Glomerular endothelial cell (primary cell): ENCODE measurements at places on chromosomes 11 and 22. TPM values are rescaled to one million over a fixed set of nuclear protein-coding genes. Genes with fewer than 3 reads are reported as not detected.

DNA sequence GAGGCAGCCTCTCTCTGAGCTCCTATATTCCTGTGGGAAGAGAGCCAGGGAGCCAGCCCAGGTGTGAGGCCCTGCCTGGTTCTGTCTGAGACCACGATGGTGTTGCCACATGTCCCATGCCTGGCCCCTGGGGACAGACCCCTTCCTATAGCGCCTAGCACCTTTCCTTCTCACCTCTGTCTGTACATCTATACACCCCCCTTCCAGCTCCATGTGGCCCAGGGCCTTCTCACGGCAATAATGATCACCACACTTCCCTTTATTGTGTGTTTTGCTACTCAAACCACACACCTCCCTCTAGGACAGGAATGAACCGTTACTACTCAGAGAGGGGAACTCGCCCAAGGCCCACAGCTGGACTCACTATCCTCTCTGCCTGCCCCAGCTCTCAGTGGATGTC, 12.8 kb downstream of the CD82 start:
- no peak for DNase-seq

DNA sequence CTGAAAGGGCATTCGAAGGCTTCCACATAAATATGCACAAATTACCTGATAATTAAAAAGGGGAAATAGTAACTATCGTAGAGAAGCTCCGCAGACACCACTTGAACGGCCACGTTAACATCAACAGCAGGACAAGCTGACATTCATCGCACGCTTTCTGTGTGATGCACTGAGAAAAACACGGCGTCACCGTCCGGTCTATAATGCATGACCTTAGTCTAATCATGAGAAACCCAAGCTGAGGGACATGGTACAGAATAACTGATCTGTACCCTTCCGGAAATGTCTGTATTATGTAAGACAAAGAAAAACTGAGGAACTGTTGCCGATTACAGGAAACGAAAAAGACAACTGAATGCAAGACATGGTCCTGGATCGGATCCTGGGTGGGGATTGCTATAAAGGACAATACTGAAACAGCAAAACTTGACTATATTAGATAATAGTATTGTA, 678 bp upstream of the RANGAP1 start:
- no peak for DNase-seq

DNA sequence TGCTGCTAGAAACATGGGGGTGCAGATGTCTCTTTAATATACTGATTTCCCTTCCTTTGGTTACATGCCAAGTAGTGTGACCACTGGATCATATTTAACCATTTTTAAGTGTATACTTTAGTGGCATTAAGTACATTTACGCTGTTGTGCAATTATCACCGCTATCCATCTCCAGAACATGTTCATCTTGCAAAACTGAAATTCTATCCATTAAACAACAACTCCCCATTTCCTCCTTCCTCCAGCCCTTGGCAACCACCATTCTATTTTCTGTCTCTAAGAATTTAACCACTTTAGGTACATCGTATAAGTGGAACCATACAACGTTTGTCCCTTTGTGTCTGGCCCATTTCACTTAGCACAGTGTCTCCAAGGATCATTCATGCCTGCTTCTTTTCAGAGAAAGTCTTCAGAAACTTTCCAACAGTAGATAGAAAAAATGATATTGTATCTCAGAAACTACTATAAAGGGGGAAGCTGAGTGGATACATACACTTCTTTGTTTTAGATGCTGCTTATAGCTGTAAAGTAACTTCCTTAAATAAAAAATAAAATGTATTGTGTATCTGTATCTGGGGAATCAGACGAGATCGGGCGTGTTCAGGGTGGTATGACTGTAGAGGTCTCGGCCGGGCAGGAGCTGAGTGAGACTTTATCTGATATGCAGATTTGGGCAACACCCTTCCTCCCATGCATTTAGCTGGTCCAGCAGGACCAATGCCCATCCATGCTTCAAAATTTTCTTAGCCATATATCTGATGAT, 44.6 kb upstream of the ZBED5 start:
- no peak for DNase-seq

DNA sequence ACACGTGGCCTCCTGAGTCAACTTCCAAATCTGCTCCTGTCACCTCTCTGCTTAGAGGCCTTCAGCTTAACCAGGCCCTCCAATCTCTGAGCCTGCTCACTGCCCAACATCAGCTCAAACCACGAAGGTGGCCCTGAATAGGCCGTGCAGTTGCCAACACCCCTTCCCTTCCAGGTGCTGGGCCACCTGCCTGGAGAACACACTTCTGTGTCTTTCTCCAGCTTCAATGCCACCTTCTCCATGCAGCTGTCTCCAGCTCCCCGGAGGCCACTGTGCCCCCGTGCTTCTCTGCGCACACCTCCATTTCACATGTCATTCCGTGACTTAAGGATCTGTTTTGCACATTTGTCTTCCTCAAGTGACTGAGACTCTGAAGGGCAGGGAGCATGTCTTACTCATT, 5.3 kb downstream of the RELA start:
- no peak for DNase-seq

DNA sequence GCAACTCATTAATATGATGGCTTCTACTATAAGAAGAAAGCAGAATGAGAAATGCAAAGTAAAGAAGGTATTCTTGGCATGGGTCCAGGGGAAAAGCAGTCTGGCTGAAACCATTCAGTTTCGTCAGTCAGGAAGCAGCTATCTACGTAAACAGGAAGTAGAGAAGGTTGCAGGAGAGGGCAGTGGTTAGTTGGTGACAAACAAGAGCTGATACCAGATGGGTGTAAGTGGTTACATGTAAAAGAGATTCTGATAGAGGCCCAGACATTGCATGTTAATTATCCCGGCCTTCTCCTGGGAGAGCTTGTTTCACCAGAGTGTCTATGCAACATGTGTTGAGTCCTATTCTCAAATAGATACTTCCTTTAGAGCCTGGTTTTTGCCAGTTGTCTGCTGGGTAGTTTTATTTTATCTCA, 58.4 kb upstream of the PSMA1 start:
- peak; percentile 74 for DNase-seq

- no peak for DNase-seq
Measured at GRCh38 chr11:70476669-70477068, 78.3 kb downstream of the CTTN start.

GRCh38 chr11:17014833-17015626, 816 bp upstream of the PLEKHA7 start:
- no peak for DNase-seq

GRCh38 chr11:76791861-76792260, 8.7 kb downstream of the TSKU start:
- DNase-seq, result no peak

- DNase-seq, result no peak
Measured at GRCh38 chr11:16737818-16738192, 642 bp upstream of the C11orf58 start.

- peak; percentile 16 for DNase-seq
Measured at GRCh38 chr11:89613911-89614310, 96.2 kb upstream of the TRIM77 start.

DNA sequence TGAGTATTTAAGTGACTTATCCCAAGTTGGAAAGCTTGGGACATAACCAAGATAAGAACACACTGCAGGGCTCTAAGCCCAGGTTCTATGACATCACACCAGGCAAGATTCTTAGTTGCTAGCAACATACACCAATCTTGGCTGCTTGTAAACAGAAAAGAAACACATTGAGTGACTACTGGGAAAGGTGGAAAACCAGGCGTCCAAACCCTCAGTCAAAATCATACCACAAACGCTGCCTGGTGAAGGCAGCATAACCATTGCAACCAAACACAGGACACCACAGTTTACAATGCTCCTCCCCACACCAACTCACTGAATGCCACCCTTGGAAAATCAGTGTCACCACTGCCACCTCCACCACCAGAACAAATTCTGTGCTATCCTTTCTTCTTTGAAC, 379.9 kb downstream of the TTC28 start:
- DNase-seq, result no peak

DNA sequence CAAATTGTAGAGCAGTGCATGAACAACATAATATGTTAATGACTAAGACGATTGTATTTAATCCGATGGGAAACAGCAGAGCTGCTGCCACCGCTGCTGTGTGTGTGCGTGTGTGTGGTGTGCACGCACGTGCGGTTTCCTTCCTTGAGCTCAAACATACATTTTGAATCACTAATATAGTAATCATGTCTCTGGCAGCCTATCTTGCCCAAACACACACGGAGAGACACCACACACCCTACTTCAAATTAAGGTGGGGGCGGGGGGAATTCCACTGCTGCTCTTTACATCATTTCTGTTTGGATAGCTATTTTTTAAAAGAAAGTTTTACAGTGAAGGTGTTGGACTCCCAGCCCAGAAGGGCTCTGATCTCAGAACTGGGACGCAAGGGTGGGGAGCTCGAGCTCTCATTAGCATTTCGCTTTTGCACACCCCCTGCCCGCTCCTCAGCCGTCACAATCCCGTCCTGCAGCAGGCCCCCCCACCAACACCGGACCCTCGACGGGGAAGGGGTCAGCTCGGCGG, 651 bp upstream of the FAM83F start:
- DNase-seq, result no peak

- no peak for DNase-seq
Measured at GRCh38 chr22:39254789-39255298, 10.1 kb upstream of the PDGFB start.

DNA sequence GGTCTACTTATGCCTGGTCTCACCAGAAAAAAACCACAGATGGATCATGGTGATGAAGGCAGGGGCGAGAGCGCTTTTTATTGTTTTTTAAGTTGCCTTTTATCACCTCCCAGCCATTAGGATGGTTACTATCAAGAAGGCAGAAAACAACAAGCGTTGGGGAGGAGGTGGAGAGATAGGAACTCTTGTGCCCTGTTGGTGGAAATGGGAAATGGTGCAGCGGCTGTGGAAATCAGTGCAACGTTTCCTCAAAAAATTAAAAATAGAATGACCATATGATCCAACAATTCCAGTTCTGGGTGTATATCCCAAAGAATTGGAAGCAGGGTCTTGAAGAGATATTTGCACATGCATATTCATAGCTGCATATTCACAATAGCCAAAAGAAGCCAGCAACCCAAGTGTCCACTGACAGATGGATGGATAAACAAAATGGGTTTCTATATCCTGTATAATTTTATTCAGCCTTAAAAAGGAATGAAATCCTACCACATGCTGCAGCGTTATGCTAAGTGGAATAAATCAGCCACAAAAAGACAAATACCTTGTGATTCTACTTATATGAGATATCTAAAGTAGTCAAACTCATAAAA, 20.5 kb upstream of the ACRV1 start:
- no peak for DNase-seq

GRCh38 chr11:130381317-130381716, 47.1 kb downstream of the ADAMTS8 start:
- no peak for DNase-seq

- no peak for DNase-seq
Measured at GRCh38 chr11:1759851-1760220, 3.9 kb downstream of the CTSD start.

GRCh38 chr22:46050916-46051614, 74.1 kb upstream of the WNT7B start:
- DNase-seq, result no peak

Gene OR2AT4
- not detected in 2 replicates for total RNA-seq

Gene PYGM
- not detected in 2 replicates for total RNA-seq

Gene LIF
- total RNA-seq, result 16.6 and 25.2 TPM in 2 replicates

Gene CLMP
- total RNA-seq, result 1.5 and 7.1 TPM in 2 replicates

Gene C11orf87
- total RNA-seq, result 0.12 TPM in 1 of 2 replicates, not detected in the other

Gene TBX1
- total RNA-seq, result 0.63 and 3.6 TPM in 2 replicates

Gene CALCA
- not detected in 2 replicates for total RNA-seq

Gene EIF3F
- 252 and 293 TPM in 2 replicates for total RNA-seq

Gene ISX
- total RNA-seq, result not detected in 2 replicates

Gene TUBA8
- total RNA-seq, result 0.19 and 1.8 TPM in 2 replicates
